ENCODE measurements at places on chromosomes 3 and 15.

DNA sequence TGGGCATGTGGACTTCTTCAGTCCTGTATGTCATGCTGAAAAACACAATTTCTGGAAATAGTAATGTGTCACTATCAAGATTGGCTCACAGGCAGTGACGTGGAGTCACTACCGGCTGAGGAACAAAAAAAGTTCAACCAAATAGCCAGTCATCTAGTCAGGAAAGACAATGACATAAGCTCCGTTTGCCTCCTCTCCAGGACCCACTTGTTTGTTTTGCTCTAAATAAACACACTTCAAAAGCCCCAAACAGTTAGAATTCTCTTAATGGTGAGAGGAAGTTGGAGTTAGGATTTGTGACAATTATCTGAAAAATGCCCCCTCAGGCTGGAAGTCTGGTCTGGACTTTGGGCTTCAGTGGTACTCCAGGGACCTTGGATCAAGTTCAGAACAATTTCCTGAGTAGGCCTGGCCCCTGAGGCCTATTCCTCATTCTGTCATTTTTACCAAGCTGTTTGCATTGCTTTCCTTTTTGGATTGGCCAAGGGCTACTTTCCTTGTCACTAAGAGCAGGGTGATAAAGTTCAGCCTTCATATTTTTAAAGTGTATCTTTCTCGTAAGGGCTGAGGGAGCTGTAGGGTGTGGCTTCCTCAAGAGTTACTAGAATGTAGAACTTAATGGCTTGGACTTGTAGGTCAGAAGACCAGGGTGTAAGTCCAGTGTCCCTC, 98.9 kb downstream of the EOMES start:
- DNase-seq, result no peak

DNA sequence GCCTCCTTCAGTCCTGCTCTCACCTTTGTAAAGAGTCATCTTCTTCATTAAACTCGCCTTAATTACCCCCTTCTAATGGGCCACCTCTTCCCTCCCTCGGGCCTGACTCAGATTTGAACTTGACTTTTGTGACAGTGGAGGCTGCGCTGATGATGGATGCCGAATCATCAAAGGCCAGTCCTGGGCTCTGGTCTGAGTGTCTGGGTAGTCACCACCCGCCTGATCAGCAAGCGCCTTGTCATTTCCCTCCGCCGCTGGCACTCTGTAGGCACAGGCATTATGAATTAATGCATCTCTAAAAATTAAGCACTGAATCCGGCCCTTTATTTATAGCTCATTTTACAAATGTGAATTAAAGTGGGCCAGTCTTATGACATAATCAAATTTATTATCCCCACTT, 116.7 kb upstream of the PROK2 start:
- no peak for DNase-seq

GRCh38 chr3:194141415-194142155, 5.6 kb downstream of the HES1 start:
- peak; percentile 69 for DNase-seq

GRCh38 chr3:66499881-66500575, 794 bp downstream of the LRIG1 start:
- DNase-seq, result no peak

- no peak for DNase-seq
These were observed 12.6 kb upstream of the STARD5 start for GRCh38 chr15:81336568-81336967.

GRCh38 chr3:27796365-27796875, 74.3 kb upstream of the EOMES start:
- DNase-seq, result no peak

- DNase-seq, result no peak
These were observed 14.5 kb downstream of the NCBP2 start for GRCh38 chr3:196927571-196928453.

DNA sequence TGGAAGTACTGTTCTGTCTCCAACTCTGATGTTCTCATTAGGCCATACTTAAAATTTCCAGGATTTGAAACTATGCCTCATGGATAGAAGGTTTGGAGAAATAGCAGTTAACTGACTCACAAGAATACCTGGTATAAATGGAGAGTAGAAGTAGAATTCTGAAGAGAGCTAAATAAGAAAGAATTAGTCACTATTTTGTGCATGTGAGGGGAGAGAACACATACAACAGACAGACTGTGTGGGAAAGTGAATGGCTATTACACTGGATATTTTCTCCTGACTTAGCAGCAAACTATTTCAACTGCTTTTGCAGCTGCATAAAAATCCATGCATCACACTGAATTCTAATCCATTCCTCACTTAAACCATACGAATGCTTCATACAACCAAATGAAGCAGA, 71.3 kb downstream of the C3orf70 start:
- no peak for DNase-seq

DNA sequence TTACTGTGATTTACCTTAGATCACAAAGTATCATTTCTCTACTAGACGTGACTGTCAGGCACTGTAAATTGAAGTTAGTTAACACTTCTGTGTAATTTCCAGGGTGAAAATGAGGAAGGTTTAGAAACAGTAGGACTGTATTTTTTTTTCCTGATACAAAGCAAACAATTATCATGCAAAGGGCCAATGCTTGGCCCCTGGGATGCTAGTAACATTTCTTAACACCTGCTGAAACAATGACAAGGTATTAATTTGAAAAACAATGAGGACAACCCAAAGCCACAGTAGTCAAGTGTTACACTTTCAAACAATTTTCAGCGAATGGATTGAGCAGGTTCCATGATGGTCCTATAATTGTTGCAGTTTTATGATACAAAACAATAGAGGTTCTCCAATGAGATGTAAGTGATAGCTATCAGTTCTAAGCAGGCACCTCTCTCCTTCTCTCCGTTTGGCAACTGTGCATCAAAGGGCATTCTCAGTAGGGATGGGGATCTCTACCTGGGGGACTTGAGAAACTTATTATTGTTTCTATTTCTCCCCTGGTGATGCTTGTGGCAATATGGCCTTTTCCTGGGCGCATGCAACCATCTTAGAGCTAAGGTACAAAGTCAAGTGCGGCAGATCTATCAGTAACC, 65.9 kb upstream of the FEZF2 start:
- DNase-seq, result no peak

- DNase-seq, result no peak
These were observed 205.9 kb upstream of the IGF1R start for GRCh38 chr15:98442379-98442833.

GRCh38 chr3:169841171-169841570, 28.5 kb upstream of the LRRC34 start:
- DNase-seq, result no peak

- no peak for DNase-seq
These were observed 45.6 kb upstream of the TFRC start for GRCh38 chr3:196127308-196128040.

- no peak for DNase-seq
These were observed 108.8 kb downstream of the MITF start for GRCh38 chr3:69848113-69848512.

DNA sequence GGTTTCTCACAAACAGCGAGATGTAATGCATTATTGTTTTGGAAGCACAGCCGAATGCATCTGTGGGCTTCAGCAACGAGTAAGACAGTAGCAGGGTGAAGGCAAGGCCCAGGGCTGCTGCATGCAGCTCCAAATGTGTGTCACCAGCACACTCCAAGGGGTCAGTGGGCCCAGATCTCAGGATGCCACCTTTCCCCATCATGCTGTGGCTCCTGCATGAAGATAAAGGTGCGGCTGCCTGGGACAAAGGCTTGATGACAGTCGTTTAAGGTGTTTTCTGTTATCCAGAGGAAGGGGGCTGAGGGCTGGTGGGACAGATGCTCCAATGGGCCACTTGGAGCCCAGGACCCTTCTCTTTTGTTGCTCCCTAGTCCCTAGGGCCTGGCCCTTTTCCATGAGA, 13.2 kb downstream of the C3orf22 start:
- DNase-seq, result no peak

- no peak for DNase-seq
These were observed 19.2 kb upstream of the BFSP2 start for GRCh38 chr3:133380481-133381225.

DNA sequence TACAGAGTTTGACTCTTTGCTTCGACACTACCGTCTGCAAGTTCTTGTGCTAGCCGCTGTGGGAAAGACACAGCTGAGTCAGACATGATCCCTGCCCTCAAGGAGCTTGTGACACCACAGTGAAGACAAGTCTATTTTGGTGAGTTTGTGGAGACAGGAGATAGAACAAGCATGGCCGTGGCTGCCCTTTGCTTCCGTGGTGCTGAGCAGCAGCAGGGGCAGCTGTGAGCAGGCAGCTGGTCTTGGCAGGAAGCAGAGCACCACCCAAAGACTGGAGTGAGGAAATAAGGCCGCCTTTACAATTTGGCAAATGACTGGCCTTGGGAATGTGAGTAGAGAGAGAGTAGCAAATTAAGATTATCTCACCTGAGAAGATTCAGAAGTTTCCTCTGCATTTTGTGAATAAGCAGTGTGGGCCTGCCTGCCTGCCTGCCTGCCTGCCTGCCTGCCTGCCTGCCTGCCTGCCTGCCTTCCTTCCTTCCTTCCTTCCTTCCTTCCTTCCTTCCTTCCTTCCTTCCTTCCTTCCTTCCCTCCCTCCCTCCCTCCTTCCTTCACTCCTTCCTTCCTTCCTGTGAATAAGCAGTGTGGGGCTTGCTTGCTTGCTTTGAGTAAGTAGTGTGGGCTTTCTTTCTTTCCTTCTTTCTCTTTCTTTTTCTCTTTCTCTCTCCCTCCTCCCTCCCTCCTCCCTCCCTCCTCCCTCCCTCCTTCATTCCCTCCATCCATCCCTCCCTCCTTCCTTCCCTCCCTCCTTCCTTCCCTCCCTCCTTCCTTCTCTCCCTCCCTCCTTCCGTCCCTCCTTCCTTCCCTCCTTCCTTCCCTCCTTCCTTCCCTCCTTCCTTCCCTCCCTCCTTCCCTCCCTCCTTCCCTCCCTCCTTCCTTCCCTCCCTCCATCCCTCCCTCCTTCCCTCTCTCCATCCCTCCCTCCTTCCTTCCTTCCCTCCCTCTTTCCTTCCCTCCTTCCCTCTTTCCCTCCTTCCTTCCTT, 1.6 kb upstream of the GCNT3 start:
- no peak for DNase-seq

DNA sequence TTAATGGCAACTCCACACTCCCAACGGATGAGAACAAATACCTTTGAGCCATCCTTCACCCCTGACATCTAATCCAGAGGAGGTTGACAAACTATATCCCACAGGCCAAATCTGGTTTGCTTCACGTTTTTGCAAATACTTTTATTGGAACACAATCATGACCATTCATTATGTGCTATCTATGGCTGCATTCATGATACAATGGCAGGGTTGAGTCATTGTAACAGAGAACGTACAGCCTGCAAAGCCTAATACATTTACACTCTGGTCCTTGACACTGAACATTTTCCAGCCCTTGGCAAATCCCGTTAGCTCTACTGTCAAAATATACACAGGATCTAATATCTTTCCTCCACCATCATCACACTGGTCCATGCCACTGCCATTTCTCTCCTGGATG, 7.6 kb upstream of the PRICKLE2 start:
- no peak for DNase-seq

DNA sequence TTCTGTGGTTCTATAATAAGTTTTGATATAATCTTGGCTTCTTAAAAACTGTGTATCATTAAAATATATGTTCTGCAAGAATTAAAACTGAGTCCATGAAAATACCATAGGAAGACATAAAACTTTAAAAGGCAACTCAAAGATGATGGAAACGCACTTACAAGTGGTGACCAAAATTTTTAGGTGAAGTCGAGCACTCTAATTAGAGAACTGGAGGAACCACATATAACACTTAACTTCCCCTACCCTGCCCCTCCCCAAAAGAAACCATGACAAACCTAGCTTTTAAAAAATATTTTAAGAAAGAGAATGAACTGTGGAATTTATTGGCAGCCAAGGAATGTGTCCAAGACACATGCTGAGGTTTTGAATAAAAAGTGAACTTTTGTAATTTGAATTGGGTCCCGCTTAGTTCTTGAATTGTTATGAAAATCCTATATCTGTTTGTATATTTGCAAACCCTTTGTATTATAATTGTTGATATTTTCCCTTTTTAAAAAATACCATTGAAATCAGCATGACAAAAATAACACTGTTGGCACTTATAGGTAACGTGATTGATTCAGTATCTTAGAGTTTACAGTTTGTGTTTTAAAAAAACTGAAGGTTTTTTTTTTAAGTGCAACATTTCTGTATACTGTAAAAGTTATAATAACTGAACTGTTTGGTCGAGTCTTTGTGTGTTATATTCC, 7.7 kb downstream of the NR2F2 start:
- DNase-seq, result no peak

- DNase-seq, result no peak
These were observed 211.6 kb downstream of the TNIK start for GRCh38 chr3:171248426-171249111.

- DNase-seq, result no peak
These were observed 189.3 kb downstream of the EDEM1 start for GRCh38 chr3:5376761-5377160.

DNA sequence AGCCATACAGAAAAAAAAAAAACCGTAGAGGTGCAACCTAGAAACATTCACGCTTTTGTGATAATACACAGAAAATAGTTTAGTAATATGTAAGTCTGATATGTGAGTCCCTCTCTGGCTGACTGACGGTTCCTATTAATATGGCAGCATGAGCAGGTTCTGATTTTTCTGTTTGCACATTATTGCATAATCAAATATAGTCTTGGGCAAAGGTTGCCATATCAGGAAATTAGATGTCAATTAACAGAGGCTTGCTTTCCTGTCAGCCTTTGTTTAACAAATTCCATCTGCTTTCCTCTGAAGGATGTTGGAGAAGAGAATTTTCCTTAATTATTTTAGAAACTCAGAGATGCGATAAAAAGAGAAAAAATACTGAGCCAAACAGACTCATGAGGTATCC, 14.8 kb downstream of the GABRB3 start:
- no peak for DNase-seq

DNA sequence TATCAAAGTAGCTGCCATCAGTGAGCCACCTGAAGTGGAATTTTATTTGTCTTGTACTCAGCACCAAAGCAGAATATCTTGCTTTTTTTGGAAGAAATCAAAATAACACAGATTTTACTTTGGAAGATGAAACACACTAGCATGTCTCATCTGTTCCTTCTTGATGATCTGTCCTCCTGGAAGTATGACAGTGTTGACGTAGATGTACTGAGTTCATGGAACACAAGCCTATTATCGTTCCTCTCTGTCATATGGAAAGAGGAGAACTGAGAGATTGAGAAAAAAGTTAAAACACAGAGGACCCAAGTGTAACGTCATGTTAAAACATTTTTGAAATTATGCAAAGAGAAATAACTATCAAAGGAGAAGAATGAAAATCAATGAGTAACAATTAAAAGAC, 340.2 kb downstream of the ROBO2 start:
- DNase-seq, result no peak

GRCh38 chr15:76298986-76299385, 12.3 kb downstream of the ETFA start:
- DNase-seq, result no peak

- no peak for DNase-seq
These were observed 59.8 kb upstream of the INSYN1 start for GRCh38 chr15:73812806-73813465.

GRCh38 chr3:147411815-147412241, 2.7 kb downstream of the ZIC1 start:
- DNase-seq, result no peak

Data from natural killer cell treated with Interleukin-12 subunit alpha and Interleukin-12 subunit beta and Interleukin-15 and Interleukin-18, amount 100 ng/mL, for 72 hours (primary cell).